ENCODE measurements at places on chromosomes 3 and 15. TPM values are rescaled to one million over a fixed set of nuclear protein-coding genes. Genes with fewer than 3 reads are reported as not detected.

- DNase-seq: peak; percentile 80
These were observed 104.2 kb upstream of the SLC7A14 start for GRCh38 chr3:170689893-170690660.

- DNase-seq: no peak
These were observed 266.4 kb upstream of the GOLIM4 start for GRCh38 chr3:168362156-168362555.

MAP6D1 gene
- total RNA-seq: 10.6 TPM

DNA sequence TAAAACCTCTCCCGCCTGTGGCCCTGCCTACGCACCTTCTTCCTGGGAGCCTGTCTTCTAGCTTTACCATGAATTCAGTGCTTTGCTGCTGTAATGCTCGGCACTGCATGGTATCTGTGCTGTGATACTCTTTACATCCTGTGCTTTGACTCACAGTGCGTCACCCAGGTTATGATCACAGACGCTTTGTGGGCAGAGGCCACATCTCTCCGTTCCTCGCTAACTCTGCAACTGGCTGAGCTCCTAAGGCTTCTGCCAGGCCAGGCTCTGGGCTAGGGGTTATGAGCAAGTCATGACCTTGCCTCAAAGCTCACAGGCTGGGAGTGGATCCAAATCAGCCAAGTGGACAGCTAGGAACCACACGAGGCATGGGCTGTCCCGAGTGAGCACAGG, 23.2 kb downstream of the SPTBN5 start:
- no peak for DNase-seq

- no peak for DNase-seq
These were observed 23.9 kb downstream of the GALNT15 start for GRCh38 chr3:16198427-16198826.

GRCh38 chr15:45116482-45117307, 2.6 kb downstream of the DUOXA2 start:
- peak; percentile 56 for DNase-seq

DNA sequence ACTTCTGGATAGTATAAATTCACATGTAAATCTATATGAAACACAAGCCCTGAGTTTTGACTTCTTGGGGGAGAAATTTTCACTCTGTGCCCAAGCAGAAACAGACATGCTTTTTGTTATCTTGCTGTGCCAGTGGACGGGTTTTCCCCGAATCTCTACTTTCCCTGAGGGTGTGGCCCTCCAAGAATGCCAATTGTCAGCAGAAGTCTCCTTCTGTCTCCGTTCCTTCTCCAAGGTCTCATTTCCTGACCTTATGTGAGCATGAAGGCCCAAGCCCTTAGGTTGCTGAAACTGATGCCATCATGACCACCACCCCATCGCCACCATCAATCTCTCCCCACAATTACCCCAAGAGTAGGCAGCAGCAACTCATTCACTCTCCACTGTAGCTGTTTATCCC, 253.8 kb downstream of the XXYLT1 start:
- no peak for DNase-seq

GRCh38 chr3:25038922-25039321, 389.1 kb upstream of the RARB start:
- DNase-seq: no peak

CHST14 gene
- 15.6 TPM for total RNA-seq

DNA sequence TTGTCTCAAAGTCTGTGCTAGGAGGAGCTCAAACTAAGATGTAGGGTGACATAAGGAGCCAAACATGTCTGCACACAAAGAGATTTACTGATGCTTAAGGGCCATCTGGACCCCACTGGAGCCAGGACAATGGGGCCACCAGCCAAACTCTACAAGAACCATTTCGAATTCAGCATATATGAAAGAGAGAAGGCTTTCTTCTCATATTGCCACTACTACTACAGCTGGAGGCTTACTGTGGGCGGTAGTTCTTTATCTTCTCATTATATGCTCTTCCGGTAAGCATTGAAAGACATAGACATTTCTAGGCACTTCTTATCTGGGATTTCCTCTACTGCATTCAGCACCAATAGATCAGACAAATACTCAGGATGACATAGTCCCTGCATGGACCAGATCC, 404.4 kb upstream of the PROK2 start:
- no peak for DNase-seq

DNA sequence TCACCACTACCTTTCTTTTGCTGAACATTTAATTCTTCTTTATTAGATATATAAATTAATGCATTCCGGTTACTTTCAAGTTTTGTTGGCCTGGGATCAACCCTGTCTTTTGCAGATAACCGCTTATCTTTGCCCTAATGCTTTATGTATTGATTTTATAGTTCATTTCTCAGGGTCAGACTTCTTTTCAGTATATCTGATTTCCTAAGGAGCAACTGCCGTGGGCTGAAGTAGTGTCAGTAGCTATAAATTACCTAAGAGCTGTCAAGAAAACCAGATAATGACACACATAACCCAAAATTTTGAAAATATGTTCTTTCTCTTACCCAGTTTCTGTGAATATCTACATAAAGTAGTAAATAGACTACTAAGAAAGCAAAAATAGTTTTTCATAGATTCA, 38.0 kb downstream of the COL6A5 start:
- DNase-seq: no peak

GRCh38 chr3:48466386-48467109, 20.0 kb downstream of the ATRIP start:
- DNase-seq: no peak

DNA sequence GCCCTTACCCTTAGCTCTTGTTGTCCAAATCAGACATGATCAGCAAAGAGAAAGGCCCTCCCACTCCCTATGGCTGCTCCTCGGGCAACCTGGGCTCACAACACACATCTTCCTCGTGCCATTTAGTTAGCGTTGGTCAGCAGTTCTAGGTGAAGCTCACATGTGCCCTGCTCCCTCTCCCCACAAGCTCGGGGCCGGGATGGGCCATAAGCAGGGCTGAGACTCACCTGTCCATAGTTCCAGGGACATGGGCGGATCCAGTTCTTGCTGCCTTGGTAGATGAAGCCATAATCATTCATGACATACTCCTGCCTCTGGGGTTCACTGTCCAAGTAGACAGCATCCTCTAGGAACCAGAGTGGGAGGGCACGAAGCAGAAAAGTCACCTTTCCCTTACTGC, 10.4 kb downstream of the TGM5 start:
- DNase-seq: no peak

FBN1 gene
- 3.8 TPM for total RNA-seq

GRCh38 chr3:194537732-194538247, 51.0 kb upstream of the ATP13A3 start:
- DNase-seq: no peak

GRCh38 chr15:31177951-31178350, 76.4 kb upstream of the TRPM1 start:
- no peak for DNase-seq

APOD gene
- total RNA-seq: not detected

GRCh38 chr15:59104602-59104911, 389 bp upstream of the CCNB2 start:
- no peak for DNase-seq

GRCh38 chr15:43518197-43518761, 871 bp downstream of the MAP1A start:
- DNase-seq: peak; percentile 65

GRCh38 chr3:184229394-184230080, at the start of gene VWA5B2:
TSS of gene VWA5B2 (plus strand) at chr3:184229585. CDS start at chr3:184230529, 944 bp downstream.
- peak; percentile 83 for DNase-seq

NRROS gene
- total RNA-seq: 5.9 TPM

GRAMD1C gene
- total RNA-seq: 3.3 TPM

DNA sequence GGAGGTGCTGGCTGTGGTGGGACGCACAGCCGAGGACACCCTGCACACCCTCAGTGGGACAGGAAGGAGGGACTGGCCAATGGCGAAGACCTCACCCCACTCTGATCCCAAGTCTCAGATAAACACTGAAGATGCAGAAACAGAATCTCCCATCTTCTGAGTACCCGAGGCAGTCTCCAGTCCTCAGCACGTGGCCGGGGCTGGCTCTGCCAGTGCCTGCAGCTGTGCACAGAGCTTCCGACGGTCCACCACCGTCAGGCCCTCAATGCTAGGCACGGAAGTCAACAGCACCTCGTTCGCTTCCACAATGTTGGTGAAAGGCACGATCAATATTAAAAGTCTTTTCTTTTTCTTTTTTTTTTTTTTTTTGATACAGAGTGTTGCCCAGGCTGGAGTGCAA, 16.8 kb upstream of the OCA2 start:
- no peak for DNase-seq

DNA sequence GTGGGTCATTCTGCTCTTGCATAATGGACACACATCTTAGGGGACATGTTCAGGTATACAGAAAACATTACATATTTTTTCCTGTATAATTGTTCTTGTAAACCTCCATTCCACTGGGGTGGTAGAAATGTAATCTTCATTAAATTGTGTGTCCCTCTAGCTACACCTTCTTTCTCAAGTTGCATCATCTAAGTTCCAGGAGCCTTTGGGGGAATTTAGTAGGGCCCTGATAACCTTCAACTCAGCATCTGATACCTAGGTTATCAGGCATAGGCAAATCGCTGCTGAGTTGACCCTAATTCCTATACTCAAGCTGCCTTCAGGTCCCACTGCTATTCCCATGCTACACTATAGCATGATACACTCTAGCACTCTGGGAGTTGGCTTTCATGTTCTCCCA, 19.1 kb upstream of the CLASP2 start:
- no peak for DNase-seq

CHRD gene
- 0.66 TPM for total RNA-seq

DNA sequence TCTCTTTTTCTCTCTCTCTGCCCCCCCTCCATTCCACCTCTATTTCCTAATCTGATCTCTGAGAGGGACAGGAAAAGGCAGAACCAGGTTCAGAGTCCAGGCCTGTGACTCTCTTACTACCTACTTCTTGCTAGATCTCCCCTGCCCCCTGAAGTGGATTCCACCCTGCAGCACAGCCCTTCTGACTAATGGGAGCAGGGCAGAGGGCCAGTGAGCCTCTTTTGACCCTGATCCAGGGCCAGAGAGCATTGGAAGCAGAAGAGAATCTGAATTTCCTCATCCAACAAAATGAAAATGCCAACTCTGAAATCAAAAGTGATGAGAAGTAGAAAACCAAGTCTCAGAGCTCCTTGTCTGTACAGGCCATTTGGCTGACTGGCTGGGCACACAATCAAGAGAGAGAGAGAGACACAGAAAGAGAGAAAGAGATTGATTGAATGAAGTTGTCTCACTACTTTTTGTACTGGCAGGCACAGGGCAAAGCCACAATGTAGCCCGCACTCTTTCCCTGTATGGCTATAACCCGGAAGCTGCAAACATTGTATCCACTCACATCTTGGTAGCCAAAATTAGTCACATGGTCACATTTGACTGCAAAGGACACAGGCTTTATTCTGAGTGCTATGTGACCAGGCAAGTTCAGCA, 31.6 kb upstream of the GLCE start:
- no peak for DNase-seq

GRCh38 chr3:135081451-135081850, 286.4 kb downstream of the EPHB1 start:
- no peak for DNase-seq

DNA sequence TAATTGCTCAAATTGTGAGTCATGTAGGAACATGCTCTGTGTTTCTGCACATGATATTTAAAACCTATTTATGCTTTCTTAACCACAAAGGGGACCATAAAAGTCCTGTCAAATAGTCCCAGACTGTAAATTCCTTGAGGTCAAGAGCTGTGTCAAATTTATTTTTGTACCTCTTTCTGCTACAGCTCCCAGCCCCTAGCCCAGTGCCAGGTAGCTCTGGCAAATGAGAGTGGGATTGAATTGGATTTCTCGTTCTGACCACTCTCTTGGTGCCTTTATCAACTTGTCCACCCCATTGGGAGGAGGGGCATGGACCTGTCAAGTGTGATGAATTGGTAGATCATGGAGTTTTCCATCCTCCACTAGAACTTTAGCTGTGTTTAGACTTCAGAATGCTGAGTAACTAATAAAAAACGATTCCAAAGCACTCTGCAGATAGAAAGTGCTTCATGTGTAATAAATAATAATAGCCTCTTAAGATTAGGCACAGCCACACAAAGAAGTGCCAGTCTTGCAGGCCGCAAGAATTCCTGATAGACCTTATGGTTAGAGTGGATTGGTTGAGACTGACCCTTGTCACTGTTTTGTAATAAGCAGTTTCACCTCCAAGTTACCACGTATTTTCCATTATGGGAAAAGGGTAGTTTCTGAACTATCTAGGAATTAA, 120.4 kb downstream of the LPP start:
- DNase-seq: no peak

- no peak for DNase-seq
These were observed 34.5 kb upstream of the NR2E3 start for GRCh38 chr15:71775856-71776255.

DNA sequence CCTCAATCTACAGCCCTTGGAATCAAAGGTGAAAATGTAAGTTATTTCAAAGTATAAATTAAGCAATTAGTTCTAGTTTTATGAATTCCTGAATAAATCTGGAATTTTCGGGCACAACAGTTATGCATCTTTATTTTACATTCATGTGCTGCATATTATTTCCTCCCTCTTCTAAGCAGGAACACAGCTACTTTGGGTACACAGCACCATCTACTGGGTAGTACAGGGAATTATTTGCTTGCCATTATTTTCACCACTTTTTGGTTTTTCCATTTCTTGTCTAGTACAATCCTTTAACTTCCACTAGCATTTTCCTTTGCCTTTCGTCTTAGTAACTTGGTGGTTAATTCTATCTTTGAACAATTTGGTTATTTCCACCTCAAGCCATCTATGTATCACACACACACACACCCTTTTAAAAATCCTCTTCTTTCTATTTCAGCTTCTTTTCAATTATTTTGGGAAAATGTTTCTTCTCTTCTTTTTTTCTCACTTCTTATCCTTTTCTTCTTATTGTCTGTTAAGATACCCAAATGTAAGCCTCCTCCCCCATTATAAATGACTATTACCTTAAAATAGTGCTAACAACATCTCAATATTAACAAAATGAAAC, 451.0 kb downstream of the MFSD1 start:
- peak; percentile 66 for DNase-seq

RPSA gene
- 1,827 TPM for total RNA-seq

DNA sequence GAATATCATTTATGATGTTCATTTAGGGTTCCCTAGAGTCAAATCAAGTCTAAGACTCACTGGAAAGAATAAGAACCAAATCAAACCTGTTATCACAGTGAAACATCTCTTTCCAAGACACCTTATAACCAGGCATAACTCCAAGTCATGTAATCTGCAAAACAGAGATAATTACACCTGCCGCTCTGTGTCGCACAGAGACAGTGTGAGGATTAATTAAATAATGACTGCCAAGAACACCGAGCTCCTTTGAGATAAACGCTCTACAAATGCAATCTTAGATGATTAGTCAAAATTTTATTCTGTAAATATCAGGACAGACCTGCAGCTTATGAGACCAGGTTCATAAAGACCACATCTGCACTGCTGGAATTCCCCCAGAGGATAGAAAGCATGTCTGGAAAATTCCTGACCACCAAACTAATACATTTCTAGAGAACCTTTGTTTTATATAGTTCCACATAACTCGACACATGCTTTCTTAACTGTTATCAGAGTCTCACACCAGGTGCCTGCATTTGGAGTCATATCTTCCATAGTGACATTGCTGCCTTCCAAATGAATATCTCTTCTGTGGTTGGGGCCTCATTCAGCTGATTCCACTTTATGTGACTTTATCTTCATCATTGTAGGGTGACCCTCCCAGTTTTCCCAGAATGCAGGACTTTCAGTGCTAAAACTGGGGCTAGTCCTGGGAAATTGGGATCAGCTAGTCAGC, 252.8 kb downstream of the CD47 start:
- DNase-seq: no peak

MOBP gene
- not detected for total RNA-seq

KBTBD8 gene
- 20.2 TPM for total RNA-seq
